ENCODE measurements at places on chromosomes 12 and 14.

DNA sequence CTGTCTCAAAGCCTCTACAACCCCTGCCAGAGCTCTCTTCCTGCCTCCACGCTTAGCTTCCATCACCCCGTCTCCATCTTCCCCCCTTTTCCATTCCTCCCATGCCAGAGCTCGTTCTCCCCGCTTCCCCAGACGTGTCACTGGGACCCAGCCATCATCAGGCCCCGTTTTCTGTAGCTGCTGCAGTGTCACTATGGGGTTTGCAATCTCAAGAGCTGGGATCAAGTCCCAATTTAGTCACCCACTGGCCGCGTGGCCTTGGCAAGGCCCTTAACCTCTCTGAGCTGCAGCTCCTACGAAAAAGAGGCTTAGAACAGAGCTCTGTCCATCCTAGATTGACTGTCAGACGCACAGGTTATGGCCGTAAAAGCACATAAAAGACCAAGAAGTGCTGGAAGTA lies 901 bp upstream of the FAIM2 start:
- no peak for DNase-seq

DNA sequence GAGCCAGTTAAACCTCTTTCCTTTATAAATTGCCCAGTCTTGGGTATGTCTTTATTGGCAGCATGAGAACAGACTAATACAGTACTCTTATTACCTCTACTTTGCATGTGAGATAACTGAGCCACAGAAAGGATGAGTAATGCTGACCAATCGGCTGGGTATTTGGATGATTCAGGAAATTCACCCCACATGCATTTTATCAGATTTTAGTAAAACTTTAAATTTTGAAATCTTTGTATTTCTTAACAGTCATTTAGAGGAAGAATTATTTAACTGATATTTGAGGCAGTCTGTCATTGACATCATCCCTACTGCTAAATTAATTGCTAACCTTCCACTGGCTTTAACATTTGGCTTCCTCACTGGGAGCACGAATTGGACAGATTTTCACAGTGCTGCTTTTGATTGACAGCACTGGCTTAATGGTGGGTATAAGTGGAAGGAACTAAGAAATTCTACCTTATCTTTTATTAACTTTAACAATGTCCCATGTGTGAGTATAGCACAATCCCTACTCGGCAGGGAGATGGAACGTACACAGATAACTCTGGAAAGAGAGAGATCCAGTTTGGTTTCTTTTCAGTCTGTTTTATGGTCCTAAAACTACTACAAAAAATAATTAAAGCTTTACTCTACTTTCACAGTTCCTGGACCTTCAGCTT lies 261.0 kb downstream of the DACT1 start:
- no peak for DNase-seq

- no peak for DNase-seq
Observed at GRCh38 chr12:49370539-49370938, 3.3 kb downstream of the SPATS2 start.

DNA sequence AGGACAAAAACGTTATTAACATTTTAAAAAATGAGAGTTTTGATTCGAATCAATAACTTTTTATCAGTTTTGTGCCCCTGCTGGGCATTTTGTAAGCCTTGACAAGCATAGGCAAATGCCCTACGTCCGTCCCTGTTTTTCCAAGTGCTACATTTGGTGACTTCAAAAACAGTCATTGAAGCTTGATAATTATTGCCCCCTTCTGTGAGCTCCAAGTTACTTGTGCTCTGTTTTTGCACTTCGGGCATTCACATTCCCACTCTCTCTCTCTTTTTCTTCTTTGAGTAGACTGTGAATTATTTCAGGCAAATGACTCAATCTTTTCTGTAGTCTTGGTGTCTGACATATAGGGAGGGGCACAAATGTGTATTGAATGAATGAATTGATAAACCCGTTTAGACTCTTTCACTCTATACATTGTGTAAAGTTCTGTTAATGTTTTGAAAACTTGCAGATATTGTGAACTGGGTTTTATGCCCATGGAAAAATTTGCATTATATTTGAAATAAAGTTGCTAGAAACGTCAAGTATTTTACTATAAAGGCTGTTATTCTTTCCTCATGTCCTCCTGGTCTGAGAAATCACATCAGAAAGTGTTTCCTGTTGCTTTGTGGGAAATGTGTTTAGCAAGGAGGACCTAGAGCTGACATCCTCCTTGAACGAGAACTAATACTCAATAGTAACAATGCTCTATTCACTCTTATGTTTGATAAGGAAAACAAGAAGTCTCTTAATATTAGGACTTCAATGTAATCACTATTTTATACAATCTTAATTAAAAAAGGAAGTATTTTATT lies 1.4 kb downstream of the APAF1 start:
- DNase-seq = no peak

- DNase-seq = no peak
Observed at GRCh38 chr12:76883811-76884210, 5.0 kb upstream of the CSRP2 start.
